ENCODE measurements at places on chromosomes 2 and 18.

DNA sequence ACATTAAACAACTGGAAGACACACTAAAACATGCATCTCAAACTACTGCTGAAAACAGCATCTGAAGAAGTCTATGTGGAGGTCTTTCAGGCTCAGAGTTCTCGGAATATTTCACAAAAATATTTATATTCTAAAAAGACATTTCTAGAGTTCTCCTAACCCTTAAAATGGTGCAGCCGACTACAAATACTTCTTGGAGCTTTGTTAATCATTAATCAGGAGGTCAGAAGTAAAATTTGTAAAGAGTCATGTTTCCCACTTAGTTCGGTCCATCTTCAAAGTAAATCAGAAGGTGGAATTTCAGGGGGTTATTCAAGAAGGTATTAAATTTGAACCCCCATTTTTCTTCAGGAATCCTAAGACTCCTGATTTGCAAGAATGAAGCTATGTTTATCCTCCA, 72.7 kb downstream of the FAM228A start:
- no peak for DNase-seq

DNA sequence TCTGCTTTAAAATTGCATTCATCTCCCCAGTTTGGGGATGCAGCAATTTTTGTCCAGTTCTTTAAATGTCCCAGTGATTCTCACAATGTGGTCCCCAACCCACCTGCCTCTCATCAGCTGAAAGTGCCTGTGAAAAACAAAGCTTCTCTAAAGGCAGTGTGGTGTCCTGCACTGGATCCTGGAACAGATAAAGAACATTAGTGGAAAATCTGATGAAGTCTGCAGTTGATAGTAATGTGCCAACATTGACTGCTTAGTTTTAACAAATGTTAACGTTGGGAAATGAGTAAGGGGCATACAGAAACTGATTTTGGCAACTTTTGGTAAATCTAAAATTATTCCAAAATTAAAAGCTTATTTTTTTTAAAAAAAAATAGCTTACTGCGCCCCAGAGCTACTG, 9.3 kb downstream of the FZD5 start:
- no peak for DNase-seq

GRCh38 chr2:75268112-75268511, 68.8 kb upstream of the TACR1 start:
- no peak for DNase-seq

- DNase-seq = no peak
Observed at GRCh38 chr2:133942398-133942797, 311.5 kb upstream of the MGAT5 start.

- no peak for DNase-seq
Observed at GRCh38 chr18:37182340-37183135, 353.6 kb downstream of the KIAA1328 start.

DNA sequence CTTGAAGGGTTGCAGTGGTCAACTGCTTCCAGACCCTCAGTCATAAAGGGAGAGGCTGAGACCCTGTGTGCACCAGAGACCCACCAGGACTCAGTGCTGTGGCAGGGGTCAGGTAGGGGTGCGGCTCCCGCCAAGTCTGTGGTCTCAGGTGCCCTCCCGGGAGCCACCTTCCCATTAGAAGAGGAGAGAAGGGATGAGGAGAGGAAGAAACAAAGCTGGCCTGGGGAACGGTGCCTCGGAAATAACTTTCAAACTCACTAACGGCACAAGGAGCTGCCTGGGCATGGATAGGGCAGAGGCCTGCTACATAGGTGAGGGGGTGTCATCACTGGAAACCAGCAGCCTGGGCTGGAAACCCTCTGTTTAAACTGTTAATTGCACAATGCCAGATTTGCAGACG, 84.9 kb downstream of the TPO start:
- no peak for DNase-seq

GRCh38 chr2:233400341-233400740, 46.0 kb downstream of the DGKD start:
- no peak for DNase-seq

DNA sequence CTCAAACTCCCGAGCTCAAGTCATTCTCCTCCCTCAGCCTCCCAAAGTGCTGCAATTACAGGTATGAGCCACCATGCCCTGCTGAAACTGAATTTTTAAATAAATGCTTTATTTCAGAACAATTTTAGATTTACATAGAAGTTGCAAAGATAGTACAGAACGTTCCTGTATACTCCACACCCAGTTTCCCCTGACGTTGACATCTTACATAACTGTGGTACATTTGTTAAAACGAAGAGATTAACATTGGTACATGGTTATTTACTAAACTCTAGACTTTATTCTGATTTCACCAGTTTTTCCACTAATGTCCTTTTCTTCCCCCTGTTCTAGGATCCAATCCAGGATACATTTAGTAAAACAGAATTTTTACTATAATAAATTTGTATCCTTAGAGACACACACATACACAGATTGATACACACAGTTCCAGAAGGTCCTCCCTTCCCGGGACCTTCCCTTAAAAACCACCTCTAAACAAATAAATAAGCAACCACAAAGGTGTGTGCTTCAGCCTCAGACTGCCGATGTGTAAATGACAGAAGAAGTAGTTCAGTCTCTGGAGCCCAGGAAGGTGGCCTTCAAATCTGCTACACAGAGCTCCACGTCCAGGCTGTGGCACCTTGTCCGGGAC, 6.9 kb downstream of the NEU2 start:
- no peak for DNase-seq

GRCh38 chr18:60698901-60699300, 326.3 kb upstream of the MC4R start:
- no peak for DNase-seq

GRCh38 chr2:33144243-33144642, 197.5 kb downstream of the LTBP1 start:
- no peak for DNase-seq

- DNase-seq = no peak
Observed at GRCh38 chr2:36634981-36635597, 37.1 kb upstream of the FEZ2 start.

DNA sequence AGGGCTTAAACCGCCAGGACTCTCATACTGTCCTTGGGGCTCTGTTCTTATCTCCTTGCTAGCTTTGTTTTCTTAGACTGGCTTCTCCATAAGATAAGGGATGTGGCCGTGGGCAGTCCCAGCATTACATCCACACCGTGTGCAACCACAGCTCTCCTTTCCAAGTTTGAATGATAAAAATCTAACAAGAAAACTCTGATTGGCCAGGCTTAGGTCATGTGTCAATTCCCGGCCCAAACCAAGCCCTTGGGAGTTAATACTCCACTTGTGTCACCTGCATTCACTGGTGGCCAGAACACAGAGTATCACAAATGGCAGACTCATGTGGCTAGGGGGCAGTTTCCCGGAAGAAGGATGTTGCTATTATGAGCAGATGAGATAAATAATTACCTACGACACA, 43.2 kb upstream of the KDM3A start:
- no peak for DNase-seq

DNA sequence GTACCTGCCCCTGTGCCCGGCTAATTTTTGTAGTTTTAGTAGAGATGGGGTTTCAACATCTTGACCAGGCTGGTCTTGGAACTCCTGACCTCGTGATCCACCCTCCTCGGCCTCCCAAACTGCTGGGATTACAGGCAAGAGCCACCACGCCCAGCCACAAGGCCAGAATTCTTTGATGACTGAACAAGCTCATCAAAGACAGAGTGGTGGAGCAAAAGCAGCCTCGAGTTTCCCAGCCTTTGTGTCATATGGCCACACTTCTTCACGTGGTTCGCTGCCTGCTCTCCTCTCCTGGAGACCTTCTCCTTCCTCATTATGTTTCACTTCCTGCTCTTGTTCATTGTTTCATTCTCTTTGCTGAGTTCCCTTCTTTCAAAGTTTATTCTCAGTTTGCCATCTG, 9.9 kb upstream of the NPC1 start:
- no peak for DNase-seq

GRCh38 chr2:197191177-197191939, 119.2 kb downstream of the ANKRD44 start:
- DNase-seq = no peak

DNA sequence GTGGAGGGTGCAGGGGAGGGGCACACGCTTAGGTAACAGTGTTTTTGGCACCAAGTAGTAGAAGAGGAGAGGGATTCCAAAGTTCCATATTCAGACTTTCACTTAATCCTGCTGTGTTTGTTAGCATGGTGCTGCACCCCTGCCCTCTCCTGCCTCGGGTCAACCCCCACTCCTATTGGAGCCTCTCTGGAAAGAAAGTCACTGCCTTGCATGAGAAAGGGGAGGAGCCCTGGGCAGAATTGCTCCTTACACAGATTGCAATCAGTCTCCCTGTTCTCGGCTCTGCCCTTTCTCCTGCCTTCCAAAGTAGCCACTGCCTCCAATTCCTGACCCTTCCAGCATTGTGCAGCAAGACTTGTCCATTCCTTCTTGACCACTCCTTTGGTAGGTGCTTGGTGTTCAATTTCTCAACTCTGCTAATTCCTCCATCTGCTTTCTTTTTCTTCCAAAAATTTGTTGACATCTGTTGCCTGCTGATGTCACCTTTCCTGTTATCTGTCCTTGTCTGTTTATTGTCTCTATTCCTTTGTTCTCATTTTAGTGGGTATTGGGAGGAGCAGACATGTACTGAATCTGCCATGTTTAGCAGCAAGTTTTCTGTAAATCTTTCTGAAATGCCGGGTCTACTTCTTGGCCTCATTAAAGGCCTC, 225.4 kb downstream of the LOXHD1 start:
- no peak for DNase-seq

- no peak for DNase-seq
Observed at GRCh38 chr2:74415762-74416395, 5.5 kb downstream of the C2orf81 start.

DNA sequence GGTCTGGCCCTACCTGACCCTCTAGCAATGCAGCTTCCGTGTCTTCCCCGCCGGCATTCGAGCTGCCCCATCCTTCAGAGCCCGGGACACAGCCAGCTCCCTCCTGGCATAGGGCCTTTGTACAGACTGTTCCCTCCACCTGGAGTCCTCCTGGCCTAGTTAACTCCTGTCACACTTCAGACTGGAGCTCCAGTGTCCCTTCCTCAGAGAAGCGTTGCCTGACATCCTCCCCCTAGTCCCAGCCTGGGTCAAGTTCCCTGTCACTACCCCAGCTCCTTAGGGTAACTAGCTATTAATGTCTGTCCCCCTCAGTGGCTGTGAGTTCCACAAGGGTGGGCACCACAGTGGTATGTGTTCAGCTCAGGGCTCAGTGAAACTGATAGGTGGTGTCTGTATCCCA, 45.5 kb upstream of the LOXHD1 start:
- no peak for DNase-seq

- DNase-seq = no peak
Observed at GRCh38 chr2:36423172-36423571, 67.6 kb downstream of the CRIM1 start.

DNA sequence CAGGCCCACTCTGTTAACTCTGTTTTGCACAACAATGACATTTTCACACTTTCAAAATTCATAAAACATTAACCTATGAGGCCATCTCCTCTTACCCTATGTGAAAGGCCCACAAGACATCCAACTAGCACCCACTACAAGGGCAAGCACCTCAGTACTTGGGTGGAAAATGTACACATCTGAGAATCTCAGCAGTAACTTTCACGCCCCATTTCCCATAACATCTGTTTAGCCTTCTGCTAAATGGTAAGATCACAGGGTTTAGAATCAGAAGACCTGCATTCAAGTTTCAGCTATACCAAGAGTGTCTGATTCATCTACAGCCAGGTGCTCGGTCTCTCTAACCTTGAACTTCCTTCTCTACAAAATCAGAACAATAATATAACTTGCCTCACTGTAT, 89.2 kb downstream of the SP100 start:
- DNase-seq = no peak

GRCh38 chr2:203407496-203407895, 79.3 kb downstream of the ABI2 start:
- DNase-seq = no peak

GRCh38 chr2:117170897-117171296, 643.6 kb upstream of the DDX18 start:
- no peak for DNase-seq

- no peak for DNase-seq
Observed at GRCh38 chr18:22297008-22297407, 120.7 kb downstream of the CTAGE1 start.

GRCh38 chr2:147450661-147451510, 393.9 kb upstream of the ACVR2A start:
- DNase-seq = no peak

DNA sequence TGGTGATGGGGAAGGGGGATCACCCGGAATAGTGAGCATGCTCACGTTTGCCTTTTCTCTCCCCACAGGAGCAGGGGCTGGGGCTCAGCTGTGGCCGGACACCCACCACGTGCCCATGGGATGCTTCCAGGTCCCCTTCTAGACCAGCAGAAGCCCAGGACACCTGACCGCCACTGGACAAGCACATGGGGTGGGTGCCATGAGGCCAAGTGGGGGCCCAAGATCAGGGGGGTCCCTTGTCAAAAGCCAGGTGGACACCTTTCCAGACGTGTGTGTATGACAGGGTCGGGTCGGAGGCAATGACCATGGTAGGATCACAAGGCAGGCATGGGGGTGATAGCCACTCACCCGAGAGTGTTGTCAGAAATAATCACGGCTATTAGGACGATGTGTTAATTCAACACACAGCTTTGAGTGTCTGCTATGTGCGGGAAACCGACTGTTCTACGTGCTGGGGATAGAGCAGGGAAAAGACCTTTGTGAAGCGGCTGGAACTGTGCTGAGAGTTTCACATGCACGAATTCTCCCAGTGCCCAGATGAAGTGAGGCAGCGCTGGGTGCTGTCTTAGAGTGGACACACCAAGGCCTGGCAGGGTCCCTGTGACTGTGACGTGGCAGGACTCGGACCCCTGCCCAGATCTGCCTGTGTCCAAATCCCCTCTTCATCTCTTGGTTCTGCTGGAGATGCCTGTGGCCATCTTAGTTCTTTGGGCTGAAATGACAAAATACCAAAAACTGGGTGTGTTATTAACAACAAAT, 244.7 kb downstream of the NDUFA10 start:
- DNase-seq = no peak

DNA sequence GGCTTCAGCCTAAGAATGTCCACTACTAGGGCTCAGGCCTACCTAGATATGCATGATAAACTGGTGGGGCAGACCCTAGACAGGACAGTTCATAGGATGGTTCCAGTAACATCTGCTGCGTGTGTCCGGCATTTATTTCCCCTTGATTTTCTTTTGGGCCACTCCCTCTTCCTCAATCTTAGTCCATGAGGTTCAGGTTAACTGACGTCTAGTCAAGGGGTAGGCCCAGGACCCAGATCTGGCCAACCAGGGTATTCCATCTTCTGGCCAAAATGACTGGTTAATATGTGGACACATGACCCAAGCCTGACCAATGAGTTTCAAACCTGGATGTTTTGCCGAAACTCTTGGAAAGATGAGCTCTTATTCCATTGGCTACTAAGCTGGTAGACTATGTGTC, 15.2 kb downstream of the TMEM247 start:
- DNase-seq = no peak
